Progenitor cell of endocrine pancreas (in vitro differentiated cells): ENCODE measurements at places on chromosomes 13 and 19.

- DNase-seq, result no peak
Measured at GRCh38 chr13:40292108-40292507, 374.3 kb downstream of the FOXO1 start.

DNA sequence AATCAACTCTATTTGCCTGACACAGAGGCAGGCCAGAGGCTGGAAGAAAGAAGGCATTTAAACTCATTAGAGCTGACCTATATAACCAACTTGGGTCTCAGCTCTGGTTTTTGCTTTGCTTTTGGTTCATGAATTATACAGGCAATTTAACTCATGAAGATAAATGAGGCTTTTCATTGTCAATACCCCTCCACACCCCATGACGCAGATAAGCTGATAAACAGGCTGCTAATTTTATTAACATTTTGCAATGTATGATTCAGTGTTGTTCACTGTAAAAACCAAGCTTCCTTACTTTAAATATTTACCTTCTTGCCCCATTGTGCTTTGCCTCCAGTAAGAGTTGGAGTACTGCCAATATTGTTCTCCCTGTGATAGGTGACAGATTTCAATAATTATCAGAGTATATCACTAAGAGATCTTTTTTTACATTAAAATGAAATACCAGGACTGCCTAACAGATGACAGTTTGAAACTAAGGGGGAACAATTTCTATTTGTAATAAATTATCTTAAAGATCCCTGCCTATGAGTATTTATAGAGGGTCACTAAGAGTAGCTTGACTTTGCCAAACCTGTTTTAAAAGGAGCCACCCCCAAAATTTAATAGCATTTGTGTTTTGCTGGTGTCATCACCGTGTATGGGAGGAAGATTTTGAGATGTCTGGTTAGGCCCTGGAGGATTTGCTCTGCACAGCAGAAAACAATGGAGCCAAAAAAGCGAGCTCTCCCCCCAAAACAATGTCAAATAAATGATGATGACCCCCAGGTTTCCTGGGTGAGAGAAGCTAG is 472.7 kb upstream of the NBEA start:
- DNase-seq, result no peak

- no peak for DNase-seq
Measured at GRCh38 chr19:47239152-47239551, 8.2 kb upstream of the BBC3 start.

DNA sequence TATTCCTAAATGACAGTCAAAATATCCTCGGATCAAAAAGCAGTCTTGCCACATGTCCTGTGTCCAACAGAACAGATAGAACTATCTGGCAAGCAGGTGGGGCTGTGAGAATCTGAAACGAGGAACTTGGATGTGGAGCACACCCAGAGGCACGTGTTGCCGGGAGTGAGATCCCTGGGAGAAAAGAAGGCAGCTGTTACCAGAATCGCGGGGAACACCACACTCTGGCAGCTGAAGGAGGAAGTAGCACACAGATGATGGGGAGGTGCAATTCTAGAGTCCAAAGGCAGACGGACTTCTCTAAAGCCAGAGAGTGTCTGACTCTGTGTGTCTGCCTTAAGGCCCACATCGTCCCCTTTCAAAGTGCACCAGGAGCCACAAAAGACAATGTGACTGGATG is 22.3 kb downstream of the SLC7A1 start:
- DNase-seq, result no peak

DNA sequence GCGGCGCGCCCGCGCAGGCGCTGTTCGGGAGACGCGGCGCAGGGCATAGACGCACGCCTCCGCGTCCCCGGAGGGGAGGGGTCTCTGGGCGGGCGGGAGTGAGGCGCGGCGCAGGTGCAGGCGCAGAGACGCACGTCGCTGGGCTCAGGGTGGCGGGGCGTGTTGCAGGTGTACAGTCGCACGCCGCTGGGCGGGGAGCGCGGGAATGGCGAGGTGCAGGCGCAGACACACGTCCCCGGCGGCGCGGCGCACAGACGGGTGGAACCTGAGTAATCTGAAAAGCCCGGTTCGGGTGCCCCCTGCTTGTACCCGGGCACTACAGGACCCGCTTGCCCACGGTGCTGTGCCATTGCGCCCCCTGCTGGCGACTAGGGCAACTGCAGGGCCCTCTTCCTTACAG is 44.7 kb downstream of the PLPP2 start:
- DNase-seq, result no peak

- DNase-seq, result no peak
Measured at GRCh38 chr13:95295026-95295425, 6.2 kb downstream of the ABCC4 start.
